T-cell (primary cell): ENCODE measurements at places on chromosomes 5 and 9. TPM values are rescaled to one million over a fixed set of nuclear protein-coding genes. Genes with fewer than 3 reads are reported as not detected.

DNA sequence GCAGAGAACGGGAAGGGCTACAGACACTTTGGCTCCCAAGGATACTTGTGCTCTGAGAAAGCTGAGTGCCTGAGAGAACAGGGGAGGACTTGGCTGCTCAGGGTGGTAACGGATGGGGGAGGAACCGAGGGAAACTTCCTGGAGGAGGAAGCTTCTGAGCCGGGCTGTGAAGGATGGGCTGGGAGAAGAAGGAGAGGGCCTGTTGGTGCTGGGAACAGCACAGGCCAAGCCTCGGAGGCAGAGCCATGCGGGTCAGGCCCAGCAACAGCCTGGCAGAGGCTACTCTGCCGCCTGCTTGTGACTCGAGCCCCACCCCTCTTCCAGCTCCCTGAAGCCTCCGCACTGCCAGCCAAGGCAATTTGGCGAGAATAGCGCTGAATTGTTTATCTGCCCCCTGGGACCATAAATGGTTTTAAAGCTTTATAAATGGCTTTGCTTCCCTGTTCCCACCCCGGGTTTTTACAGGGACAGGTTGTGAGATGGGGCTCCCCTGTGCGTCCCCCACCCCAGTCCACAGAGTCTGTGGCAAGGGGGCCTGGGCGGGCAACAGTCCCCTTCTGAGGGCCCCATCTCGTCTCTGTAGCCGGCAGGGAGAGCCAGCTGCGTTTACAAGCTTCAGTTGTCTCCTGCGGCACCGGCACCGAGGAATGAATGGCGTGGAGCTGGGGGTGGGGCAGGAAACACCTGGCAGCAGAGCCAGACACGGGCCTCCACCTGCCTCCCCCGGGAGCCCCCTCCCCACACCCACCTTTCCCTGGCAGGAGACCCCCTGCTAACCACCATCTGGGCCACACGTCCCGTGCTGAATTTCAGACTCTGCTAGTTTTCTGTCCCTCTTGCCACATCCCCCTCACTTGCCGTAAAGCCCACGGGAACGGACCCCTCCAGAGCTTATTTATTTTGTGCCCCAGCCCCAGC lies 24.4 kb downstream of the FAM163B start:
- no peak overlapping the region for H3K4me3 ChIP-seq
- H3K27ac ChIP-seq: no peak overlapping the region
- H3K36me3 ChIP-seq: no peaks in the 10 kb centered on the region
- H3K4me1 ChIP-seq: peaks cover 16% of the 10 kb centered on the region
- H3K27me3 ChIP-seq: no peaks in the 10 kb centered on the region

- no peak overlapping the region for H3K27ac ChIP-seq
- H3K4me1 ChIP-seq: no peaks in the 10 kb centered on the region
- no peaks in the 10 kb centered on the region for H3K36me3 ChIP-seq
- no peak overlapping the region for H3K4me3 ChIP-seq
Measured at GRCh38 chr5:59464969-59465368, 428.6 kb downstream of the PDE4D start.

- DNase-seq: no peak
- no peaks in the 10 kb centered on the region for H3K36me3 ChIP-seq
- H3K27me3 ChIP-seq: no peaks in the 10 kb centered on the region
Measured at GRCh38 chr5:106454651-106455415, 1215.9 kb downstream of the EFNA5 start.

The TMC1 gene
- total RNA-seq: not detected

The HTR4 gene
- total RNA-seq: not detected

The C5orf46 gene
- total RNA-seq: not detected

The ALDH1A1 gene
- 1.2 TPM for total RNA-seq
